Heart left ventricle (tissue), 16 donors: ENCODE measurements at places on chromosomes 11 and 22.

- DNase-seq = no peak
These were observed 1497.0 kb upstream of the TENM4 start for GRCh38 chr11:80937842-80938241.

DNA sequence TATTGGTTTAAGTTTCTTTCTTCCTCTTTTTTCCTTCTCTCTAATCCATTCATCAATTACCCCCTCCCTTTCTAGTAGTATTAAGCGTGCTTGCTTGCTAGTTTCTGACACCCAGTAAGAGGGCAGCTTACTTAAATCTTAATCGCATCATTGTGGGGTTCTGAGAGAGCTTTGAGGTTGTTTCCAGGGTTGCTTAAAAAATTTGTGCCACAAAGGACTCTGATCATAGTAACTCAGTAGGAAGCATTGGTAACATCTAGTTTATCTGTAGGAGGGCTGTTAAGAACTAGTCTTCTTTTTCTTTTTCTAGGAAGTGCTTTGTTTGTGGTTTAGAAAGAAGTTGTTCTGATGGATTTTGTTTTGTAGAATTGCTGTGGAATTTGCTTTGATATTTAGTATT is 45.3 kb downstream of the TMEM135 start:
- no peak for DNase-seq

- no peak for DNase-seq
These were observed 54.7 kb upstream of the ALX4 start for GRCh38 chr11:44364596-44364995.

DNA sequence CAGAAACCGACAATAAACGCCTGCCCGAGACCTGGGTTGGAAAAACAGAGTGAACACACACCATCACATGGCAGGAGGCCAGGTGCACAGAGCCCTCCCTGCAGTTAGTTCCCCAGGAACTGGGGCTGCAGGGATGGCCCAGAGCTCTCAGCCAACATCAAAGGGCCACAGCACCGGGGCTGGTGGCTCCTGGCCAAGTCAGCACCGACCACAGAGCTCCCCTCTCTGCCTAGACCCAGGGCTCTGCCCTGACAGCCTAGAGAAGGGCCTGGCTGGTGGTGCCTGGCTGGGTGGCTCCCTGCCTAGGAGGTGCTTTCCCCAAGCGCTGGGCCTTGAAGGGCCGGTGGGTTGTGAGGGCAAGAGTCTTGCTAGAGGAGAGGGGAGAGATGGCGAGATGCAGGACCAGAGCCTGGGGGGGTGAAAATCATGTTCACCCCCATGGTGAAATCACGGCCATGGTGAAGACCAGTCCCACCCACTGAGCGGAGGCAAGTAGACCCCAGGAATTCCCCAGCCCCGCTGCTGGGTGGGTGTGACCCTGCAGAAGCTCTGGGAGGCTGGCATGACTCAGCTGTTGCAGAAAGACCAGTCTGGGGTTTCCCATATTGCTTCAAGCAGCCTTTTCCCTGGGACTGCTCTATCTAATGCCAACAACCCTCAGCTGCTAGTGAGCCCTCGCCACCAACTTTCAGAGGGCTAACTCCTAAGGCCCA is 7.2 kb upstream of the BID start:
- DNase-seq = no peak

DNA sequence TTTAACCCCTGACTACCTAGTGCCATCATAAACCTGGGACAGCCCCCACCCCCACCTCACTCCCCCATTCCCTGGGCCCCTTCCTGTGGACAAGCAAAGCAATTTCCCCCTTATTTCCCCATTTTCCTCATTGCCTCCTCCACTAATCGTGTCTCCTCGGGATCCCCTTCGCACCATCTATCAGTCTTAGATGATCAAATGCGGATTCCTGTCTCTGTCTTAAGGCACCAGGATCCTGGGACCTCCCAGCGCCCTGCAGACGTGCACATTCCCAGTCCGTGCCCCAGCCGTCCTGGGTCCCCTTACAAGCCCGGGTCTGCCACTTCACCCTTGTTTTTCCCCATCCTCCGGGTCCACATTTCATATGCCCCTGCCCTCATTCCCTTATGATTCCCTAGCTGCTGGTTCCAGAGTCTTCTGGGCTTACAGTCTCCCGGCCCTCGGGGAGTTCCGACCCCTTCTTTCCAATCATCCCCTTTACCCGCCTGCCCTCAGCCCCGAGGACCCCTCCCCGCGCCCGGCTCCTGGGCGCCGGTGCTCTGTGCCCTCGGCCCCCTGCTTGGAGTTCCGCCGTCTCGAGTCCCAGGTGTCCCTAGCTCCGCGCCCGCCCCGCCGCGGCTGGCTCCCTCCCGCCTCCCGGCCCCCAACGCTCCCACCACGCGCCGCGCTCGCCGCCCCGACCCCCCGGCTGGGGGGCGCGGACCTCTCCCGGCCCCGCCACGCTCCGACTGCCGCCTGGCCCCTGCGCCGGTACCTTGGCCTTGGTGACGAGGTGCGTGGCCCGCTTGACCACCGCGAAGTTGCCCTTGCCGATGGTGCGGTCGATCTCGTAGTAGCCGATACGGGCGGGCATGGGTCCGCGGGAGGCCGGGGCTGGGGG is 599 bp downstream of the SIK3 start:
- DNase-seq = peak; percentile 59

DNA sequence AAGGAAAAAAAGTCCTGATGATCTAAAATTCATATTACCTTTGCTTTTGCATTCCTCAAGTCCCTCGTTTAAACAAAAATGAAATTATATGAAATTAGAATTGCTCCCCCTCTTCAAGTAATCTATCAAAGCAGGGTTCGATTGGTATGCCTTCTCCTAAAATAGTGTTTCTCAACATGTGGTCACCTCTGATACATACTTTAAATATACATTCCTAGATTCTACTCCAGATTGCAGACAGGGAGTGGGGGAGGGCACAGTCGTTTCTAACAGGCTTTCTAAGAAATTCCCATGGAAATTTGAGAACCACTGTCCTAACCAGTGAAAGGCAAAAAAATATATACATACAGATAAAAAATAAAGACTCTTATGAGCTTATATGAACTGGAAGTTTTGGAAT is 22.6 kb upstream of the IRAG1 start:
- no peak for DNase-seq

DNA sequence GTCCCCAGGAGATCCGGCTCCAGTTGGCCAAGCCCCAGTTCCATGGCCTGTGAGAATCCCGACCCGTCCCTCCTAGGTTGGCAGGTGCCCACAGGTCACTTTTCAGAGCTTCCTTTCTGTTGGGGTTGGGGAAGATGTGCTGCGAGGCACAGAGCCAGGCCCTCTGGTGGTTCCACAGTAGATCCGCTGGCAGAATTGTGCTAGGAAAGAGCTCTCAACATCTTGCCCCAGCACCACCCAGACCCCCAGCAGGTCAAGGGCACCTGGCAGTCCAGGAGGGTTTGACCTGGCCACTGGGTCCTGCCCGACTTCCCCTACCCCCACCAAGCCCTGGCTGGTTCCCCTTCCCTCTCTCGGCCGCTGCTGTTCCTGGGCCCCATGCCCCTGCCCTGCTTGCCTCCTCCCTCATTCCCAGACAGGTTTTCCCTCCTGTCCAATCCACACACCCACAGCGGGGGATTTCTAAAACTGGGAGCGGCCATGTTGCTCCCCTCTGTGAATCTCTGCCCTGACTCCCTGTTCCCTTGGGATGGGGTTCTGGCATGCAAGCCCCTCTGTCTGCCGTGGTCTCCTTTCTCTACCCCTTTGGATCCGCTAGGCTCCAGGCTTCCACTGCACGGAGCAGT is 26.2 kb upstream of the GCAT start:
- DNase-seq = no peak

GRCh38 chr11:103433386-103434072 is 324.3 kb downstream of the DYNC2H1 start:
- no peak for DNase-seq
